ENCODE measurements at places on chromosomes 11 and 22.

DNA sequence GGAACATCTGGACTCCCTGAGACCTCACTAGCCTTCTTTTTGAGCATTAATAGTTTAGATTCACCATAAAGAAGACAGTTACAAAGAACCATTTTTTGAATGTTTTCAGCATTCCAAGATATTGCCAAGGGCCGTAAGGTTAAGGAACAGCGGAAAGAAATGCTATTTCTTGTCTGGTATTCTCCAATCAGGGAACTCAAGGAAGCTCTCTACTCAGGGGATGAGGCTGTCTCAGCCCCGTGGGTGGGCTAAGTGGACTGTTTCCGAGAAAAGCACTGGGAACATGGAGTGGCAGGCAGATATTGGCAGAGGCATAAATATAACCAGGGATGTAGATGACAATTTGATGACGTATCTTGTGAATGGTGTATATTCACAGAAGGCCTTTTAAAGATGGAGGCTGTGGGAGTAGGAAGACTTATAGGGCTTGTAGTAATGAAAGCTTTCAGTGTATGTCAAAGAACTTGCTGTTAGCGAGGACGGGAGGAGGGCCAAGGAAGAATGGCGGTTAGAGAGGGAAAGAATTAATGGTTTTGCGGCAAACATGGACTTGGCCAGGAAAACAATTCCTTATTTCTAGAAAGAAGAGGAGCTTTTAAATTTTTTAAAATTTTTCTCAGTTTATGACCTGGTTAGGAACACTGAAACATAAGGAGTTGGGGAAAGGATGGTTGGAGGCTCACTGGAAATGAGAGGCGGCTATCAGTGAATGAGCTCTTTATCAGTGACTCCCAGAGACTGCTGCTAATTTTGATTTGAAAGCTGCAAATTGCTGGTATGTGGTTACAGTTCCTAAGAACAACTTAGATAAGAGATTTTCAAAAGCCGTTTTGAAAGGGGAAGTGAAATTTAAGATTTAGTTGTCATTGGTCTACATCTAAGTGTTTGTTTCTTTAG lies 64.6 kb downstream of the ST3GAL4 start:
- DNase-seq: no peak

- DNase-seq: no peak
Measured at GRCh38 chr11:11370255-11370961, 17.4 kb upstream of the CSNK2A3 start.

- DNase-seq: no peak
Measured at GRCh38 chr22:46592390-46592872, 27.8 kb upstream of the GRAMD4 start.

GRCh38 chr11:11558396-11558795 lies 63.4 kb downstream of the GALNT18 start:
- DNase-seq: no peak

- DNase-seq: no peak
Measured at GRCh38 chr11:1305501-1306056, 3.9 kb downstream of the TOLLIP start.

- no peak for DNase-seq
Measured at GRCh38 chr11:32796425-32796824, 2.0 kb upstream of the CCDC73 start.

DNA sequence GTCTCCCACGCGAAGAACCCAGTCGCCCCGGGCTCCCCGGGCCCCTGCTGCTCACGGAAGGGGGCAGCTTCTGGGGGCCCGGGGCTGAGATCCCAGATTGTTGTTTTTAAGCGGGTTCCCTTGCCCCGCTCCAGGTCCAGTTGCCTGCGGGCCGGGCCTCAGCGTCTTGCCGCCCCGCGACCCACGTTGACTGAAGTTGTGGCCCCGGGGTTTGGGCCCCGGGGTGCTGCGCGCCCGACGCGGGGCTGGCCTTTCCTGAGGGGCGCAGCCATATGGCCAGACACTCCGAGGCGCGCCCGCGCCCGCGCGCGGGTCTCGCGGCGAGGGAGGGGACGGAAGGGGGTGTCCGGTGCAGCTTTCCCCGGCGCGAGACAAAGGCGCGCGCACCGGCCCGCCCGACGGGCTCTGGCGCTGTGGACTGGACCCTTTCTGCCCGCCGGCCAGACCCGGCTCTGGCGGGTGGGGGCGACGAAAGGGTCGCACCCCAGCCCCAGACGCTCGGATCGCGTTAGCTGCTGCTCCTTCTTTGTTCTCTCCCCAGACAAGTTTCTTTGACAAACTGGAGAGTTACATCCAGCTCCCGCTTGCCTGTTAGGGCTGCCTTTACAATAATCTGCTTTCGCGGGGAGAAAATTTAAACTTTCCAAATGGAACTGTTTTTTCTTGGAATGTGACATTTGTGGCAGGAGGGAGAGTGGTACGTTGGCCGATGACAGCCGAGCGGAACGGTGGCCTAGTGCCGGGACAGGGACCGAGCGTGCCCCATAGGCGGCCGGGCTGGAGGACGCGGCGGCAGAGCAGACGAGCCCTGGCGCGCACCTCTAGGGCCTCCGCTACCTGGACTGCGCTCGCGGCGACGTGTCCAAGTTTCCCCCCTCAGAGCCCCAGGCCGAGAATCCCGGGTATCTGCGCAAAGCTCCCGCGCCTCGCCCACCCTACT lies 716 bp downstream of the AMOTL1 start:
- no peak for DNase-seq

DNA sequence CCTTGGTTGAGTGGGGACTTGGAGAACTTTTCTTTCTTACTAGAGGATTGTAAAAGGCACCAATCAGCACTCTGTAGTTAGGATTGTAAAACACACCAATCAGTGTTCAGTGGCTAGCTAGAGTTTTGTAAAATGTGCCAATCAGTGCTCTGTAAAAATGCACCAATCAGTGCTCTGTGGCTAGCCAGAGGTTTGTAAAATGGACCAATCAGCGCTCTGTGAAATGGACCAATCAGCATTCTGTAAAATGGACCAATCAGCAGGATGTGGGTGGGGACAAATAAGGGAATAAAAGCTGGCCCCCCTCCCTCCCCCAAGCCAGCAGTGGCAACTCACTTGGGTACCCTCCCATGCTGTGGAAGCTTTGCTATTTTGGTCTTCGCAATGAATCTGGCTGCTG lies 5.5 kb upstream of the DRG1 start:
- DNase-seq: no peak

DNA sequence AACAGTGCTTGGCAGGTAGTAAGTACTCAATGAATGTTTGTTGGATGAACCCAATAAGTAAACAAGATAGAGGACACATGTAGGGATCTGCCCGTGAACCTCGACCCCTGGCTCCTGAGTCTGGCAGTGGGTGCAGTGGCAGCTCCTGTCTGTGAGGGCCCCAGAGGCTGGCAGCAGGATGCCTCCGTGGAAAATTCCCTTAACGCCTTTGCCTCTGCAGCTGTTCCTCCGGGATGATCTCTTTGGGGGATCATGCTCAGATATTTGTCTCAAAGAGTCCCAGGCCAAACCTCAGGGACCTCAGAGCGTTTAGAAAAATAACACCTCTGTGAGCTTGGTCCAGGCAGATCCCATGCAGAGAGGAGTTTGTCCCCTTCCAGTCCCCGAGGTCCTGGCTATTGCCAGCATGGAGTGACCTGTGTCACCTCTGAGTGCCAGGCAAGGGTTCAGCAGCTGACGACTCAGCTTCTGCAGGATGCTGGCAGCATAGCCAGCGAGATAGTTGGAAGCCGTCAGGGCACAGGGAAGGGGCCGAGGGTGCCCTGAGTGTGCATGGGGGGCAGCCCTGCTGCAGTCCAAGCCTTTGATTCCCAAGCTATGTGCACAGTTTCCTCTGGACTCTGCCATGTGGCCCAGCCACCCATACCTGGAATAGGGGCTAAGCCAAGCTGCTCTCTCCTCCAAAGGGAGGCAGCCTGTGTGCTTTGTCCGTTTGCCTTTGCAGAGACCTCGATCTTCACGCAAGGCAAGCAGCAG lies 613 bp upstream of the MCHR1 start:
- DNase-seq: no peak

DNA sequence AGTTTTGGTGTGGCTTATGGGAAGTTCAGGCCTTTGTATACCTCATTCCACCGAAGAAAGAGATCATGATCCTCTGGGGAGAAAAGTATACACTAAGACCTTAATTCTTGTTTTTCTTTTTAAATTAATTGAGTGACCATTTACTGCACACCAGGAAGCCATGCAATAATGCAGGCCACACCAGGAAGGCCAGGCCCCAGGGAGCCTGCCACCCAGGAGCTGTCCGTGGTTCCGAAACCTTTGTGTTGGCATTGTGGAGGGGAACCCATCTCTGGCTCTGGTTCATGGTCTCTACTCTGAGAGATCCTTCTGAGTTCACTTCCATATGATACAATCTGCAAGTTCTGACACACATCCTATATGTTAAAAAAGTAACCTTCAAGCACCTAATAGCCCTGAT lies 291.8 kb downstream of the MIAT start:
- no peak for DNase-seq

DNA sequence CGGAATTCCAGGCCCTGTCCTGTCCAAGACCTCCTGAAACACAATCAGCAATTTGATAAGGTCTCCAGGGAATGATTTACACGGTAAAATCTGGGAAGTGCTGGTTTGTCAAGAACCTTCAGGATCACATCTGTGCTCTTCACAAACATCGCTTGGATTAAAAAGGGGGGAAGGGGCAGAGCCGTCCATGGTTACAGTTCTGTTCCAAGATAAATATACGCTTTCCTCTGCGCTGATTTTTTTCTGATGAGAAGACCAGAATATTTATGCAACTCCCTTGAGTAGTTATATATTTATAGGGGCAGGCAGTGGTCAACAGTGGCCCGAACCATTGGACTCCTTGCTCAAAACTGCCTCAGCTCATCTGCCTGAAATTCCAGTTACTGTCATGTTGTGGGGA lies 9.2 kb upstream of the APOL5 start:
- DNase-seq: no peak

- DNase-seq: no peak
Measured at GRCh38 chr11:126702987-126703386, 297.6 kb downstream of the KIRREL3 start.

- DNase-seq: no peak
Measured at GRCh38 chr11:67456068-67456705, 1.0 kb downstream of the CABP4 start.

GRCh38 chr11:66421492-66422205 lies 814 bp downstream of the NPAS4 start:
- peak; percentile 81 for DNase-seq

- DNase-seq: no peak
Measured at GRCh38 chr11:17171343-17171742, 36.4 kb downstream of the PIK3C2A start.

DNA sequence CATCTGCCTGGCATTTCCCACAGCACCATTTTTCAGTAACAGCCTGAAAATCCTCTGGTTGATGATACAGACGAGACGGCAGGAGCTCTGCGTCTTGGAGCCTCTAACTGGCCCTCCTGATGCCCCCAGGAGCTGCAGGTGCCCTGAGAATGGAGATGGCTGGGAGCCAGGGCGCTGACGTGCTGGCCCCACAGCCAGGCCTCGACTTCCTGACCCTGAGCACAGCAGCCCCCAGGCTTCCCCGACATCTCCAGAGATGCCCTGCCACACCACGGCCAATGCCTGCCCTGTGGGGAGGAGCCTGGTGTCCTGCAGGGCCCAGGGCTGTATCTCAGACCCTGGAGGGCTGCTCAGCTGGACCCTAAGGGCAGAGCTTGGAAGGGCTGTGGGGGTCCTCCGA lies 21.5 kb downstream of the TOLLIP start:
- no peak for DNase-seq

DNA sequence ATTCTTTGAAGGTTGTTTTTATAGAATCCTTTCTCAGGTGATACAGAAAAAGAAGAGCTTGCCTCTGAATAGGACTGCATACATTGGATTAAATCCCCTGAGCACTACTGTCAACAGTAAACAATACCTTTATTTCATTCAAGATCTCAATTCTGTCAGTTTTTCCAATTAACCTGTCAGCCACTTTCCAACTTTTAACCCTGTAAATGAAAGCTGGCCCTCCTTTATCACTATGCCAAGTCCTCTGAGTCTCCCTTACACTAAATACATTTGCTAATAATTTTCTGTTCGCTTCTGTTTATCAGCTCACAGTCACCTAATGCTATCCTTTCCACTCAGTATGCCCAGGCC lies 213.7 kb upstream of the ARHGAP42 start:
- no peak for DNase-seq
